Bronchial epithelial cell (primary cell): ENCODE measurements at places on chromosomes 5 and 9.

GRCh38 chr5:123810746-123811340 is 298.9 kb downstream of the CSNK1G3 start:
- DNase-seq: no peak

GRCh38 chr5:91433861-91434260 is 50.7 kb upstream of the ARRDC3 start:
- DNase-seq: no peak

DNA sequence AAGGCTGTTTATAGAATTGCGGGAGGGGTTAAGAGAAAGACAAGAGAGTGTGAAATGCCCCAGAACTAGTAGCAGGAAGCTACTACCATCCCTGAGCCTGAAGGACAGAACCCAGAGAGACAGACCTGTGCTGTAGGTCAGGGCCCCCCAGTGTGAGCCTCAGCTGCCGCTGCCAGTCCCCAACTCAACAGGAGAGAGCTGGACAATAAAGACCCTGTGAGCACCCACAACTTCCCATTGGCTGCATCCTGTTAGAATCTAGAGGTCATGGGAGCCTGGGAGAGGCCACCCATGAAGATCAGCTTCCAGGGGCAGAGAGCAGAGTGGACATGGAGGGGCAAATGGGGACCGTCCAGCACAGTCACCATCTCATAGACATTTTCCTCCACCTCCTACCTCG is 127.2 kb upstream of the GABRP start:
- no peak for DNase-seq

GRCh38 chr5:55418994-55419968 is 111.5 kb downstream of the MTREX start:
- no peak for DNase-seq

GRCh38 chr5:124309241-124309980 is 437.0 kb downstream of the ZNF608 start:
- DNase-seq: no peak

DNA sequence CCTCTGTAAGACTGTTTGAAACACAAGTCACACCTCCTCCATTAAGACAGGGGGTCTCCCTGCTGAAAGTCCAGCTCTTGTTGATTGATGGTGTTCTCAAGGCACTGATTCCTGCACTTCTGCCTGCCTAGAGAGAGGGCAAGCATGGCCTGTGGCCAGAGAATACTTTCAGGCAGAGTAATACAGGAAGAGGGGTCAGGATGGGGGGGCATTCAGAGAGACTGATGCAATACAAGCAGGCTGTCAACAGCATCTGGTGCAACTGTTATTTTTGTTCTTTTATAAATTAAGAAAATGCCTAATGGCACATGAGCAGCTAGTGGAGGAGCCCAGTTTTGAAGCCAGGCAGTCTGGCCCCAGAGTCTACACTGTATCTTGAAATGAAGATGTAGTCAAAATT is 302.2 kb downstream of the DIRAS2 start:
- peak; percentile 60 for DNase-seq

- peak; percentile 85 for DNase-seq
These were observed 5.6 kb upstream of the IRF1 start for GRCh38 chr5:132496191-132496630.

GRCh38 chr9:111163716-111164389 is 125.6 kb upstream of the LPAR1 start:
- no peak for DNase-seq

GRCh38 chr5:81393783-81394718 is at the start of gene ACOT12:
TSS of gene ACOT12 (minus strand) at chr5:81394134. CDS start at chr5:81394114, 20 bp downstream.
- DNase-seq: no peak

DNA sequence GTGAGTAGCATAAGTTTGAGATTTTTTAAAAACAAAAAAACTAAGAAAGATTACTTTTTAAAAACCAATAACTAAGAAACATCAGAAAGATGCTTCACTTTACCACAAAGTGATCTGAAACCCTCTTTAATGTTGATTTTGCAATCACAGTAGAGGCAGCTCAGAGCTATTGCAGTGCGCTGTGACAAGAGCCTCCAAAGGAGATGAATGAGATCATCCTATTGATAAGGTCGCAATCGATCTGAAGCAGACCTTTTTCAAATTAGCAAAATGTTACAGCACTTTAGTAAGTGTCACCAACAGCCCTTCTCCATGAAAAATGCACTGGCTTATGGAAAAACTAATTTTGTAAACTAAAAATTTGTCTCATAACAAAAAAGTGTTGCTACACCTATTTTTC is 284.6 kb upstream of the EFNA5 start:
- DNase-seq: no peak

GRCh38 chr9:114551750-114552685 is 35.6 kb upstream of the ATP6V1G1 start:
- peak; percentile 99 for DNase-seq

GRCh38 chr5:107340631-107341030 is 330.1 kb downstream of the EFNA5 start:
- DNase-seq: peak; percentile 91

DNA sequence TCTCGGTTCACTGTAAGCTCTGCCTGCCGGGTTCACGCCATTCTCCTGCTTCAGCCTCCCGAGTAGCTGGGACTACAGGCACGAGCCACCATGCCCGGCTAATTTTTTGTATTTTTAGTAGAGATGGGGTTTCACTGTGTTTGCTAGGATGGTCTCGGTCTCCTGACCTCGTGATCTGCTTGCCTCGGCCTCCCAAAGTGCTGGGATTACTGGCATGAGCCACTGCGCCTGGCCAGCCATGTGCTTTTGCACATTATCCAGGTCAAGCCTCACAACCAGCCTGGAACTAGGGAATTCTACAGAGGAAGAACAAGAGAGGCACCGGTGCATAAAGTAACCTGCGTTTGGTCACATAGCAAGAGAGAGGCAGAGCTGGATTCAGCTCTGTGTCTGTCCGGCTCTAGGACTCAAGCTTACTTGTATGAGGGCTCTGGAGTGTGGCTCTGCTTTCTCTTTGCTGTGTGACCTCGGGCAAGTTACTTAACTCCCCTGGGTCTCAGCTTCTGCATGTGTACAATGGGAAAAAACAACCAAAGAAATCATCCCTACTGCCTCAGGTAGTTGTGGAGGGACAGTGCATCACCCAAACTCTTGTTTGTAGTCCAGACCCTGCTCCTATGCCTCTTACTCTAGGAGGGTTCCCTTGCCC is 6.3 kb downstream of the FGF18 start:
- no peak for DNase-seq

- no peak for DNase-seq
These were observed 124.1 kb upstream of the STC2 start for GRCh38 chr5:173452119-173452905.

GRCh38 chr9:110575169-110575568 is 4.4 kb downstream of the SVEP1 start:
- DNase-seq: peak; percentile 23

GRCh38 chr5:112062181-112062580 is 305.2 kb upstream of the NREP start:
- DNase-seq: no peak

DNA sequence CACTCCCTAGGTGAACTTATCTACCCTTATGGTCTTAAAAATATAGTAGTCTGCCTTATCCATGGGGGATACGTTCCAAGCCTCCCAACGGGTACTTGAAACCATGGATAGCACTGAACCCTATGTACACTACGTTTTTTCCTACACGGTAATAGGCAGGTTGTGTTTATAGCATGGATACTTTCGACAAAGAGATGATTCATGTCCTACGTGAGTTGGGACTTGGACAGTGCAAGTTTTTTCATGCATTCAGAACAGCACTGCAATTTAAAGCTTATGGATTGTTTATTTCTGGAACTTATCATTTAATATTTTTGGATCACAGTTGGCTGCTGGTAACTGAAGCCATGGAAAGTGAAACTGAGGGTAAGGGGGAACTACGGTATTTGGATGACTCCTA is 88.1 kb downstream of the CNTLN start:
- peak; percentile 12 for DNase-seq

- no peak for DNase-seq
These were observed 18.3 kb upstream of the SPATA9 start for GRCh38 chr5:95701074-95701473.

DNA sequence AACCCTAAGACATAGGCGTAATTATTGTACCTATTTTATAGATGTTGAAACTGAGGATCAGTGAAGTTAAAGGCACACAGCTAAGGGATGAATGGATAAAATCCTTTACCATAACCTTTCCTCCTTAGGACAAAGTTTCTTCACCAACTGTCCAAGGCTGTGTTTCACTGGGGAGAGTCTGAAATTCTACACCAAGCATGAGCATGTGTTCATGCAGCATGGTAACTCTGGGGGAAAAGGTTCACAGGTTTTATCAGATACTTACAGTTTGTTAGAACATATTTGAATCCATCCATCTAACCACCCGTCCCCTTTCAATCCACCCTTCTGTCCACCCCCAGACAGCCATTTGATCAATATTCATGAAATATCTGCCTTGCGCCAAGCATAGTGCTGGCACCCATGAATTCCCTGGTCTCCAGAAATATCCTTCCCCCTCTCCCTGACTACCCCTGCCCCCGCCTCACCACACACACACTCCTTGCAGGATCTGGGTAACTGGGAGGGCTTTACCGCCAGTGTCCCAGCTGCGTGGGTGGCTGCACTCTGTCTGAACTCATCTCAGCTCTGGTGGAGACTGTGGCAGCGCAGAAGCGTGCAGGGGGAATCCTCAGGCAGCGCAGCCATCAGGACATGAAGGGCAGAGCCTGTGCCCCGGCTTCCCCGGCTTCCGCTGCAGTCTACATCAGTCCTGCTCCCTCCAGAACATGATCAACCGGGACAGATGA is 6.3 kb upstream of the KCNIP1 start:
- DNase-seq: no peak

DNA sequence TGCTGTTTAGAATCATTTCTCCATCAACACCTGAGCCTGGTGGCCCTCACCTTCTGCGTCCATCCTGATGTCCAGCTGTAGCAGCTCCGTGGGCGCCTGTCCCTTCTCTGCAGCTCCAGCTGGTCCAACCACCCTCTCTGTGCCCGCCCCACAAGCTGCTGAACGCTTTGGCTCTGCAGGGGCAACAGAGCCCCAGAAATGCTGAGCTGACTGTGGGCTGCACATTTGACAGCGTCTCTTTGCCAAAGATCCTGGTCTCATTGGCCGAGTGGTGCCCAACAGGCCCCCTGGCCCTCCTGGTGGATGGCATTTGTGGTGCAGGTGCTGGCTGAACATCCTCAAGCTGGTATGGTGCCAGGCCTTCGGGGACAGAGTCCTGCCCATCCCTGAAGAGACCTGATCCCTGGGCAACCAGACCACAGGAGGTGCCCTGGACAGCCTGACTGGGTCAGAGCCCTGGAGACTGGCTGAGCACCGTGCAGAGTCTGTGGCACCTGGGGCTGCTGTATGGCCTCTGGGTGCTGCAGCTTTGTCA is 25.3 kb upstream of the CEP72 start:
- no peak for DNase-seq

- DNase-seq: peak; percentile 11
These were observed 1584.3 kb upstream of the NUDT12 start for GRCh38 chr5:105146867-105147266.

DNA sequence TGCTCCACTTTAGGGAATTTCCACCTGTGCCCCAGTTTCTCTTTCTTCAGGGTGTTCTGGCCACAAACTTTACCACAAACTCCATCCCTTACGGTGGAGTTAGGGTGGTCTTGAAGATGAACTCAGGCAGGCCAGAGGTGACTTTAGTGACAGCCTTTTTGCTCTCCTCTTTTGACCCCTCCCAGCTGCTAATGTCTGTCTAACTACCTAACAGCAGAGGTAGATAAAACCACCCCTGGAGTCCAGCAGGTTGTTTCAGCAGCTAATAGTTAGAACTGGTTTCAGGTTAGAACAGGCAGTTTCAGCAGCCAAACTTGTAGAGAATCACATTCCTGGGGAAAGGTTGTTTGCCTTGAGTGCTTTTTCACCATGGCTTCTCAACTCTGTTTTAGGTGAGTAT is 971.3 kb upstream of the CDH18 start:
- DNase-seq: no peak

GRCh38 chr9:133959171-133959570 is 33.0 kb downstream of the VAV2 start:
- DNase-seq: no peak

DNA sequence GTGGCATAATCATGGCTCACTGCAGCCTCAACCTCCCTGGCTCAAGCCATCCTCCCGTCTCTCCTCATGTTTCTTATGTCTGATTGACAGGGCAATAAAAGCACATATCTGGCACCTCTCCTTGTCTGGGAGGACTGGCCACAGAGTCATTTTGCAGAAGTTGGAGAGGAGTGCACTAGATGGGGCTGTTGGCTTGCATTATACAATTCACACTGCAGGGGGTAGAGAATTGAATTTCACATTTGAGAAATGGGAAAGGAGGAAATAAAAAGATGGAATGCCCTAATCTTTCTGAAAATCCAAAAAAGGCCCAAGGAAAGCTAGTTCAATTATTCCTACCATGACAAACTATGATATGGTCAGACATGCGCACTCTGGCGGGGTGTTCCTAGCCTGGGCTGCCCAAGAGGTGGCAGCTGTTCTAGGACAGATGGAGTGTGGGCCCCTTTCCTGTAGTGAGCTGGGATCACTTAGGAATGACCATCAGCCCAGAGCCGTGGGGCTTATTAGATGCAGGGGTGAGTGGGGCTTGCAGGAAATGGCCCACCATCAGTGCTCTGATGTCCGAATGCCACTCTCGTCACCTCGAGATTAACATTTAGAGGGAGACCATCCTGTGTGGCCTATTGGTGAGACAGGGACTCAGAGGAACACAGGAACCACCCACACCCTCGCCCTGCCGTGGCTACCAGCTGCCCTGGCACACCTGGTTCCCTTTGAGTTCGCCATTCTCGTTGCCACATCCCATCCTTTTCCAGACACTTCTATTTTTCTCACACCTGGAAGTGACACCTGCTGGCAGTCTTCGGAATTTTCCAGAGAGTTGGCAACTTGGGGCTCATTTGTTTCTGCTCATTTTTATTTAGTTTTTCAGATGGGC is 21.8 kb upstream of the ANKRD18A start:
- peak; percentile 44 for DNase-seq

- DNase-seq: no peak
These were observed 86.3 kb upstream of the GRHPR start for GRCh38 chr9:37336150-37336549.

- DNase-seq: no peak
These were observed 116.3 kb downstream of the HSD17B3 start for GRCh38 chr9:96185518-96186156.

GRCh38 chr5:5967373-5967772 is 411.0 kb downstream of the MED10 start:
- no peak for DNase-seq

DNA sequence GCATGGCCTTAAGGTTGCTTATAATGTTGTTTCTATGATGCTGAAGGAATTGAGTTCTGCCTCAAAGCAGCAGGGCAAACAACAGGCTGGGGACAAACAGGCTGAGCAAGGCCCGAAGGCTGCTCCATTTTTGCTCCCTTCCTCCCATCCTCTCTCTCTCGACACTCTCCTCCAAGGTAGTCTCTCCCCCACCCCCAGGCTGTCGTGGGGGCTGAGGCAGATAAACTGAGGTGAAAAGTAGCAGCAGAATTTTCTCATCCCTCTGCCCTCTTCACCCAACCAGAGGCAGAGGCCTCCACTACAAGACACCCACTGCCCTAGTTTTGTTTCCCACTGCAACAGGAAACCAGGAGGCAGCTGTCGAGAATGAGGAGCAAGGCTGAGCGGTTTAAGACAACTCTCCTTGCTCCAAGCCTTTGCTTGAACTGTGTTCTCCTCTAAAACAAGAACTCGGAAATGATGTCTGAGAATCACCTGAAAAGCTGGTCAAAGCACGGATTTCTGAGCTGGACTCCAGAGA is 13.5 kb upstream of the GNA14 start:
- DNase-seq: no peak
